ENCODE measurements at places on chromosomes 5 and 9.

DNA sequence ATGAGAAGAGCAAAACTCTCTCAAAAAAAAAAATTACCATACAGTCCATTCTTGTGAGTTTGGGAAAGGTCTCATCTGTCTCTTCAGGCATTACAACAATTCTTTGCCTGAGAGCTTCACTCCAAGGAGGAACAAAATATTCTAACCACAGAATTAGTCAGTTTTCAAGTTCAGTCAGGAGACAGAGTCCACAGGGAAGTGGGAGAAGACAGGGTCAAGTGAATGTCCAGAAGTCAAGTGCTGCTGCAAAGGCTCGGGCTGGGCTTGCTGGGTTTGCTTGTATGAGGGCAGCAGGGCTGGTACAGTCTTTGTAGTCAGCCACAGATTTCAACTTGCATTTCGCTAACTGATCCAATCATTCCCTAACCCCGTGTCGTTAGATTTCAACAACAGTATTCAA, 17.6 kb upstream of the HEXB start:
- no peak for DNase-seq

GRCh38 chr5:142883025-142883424, 112.8 kb downstream of the ARHGAP26 start:
- DNase-seq: no peak

DNA sequence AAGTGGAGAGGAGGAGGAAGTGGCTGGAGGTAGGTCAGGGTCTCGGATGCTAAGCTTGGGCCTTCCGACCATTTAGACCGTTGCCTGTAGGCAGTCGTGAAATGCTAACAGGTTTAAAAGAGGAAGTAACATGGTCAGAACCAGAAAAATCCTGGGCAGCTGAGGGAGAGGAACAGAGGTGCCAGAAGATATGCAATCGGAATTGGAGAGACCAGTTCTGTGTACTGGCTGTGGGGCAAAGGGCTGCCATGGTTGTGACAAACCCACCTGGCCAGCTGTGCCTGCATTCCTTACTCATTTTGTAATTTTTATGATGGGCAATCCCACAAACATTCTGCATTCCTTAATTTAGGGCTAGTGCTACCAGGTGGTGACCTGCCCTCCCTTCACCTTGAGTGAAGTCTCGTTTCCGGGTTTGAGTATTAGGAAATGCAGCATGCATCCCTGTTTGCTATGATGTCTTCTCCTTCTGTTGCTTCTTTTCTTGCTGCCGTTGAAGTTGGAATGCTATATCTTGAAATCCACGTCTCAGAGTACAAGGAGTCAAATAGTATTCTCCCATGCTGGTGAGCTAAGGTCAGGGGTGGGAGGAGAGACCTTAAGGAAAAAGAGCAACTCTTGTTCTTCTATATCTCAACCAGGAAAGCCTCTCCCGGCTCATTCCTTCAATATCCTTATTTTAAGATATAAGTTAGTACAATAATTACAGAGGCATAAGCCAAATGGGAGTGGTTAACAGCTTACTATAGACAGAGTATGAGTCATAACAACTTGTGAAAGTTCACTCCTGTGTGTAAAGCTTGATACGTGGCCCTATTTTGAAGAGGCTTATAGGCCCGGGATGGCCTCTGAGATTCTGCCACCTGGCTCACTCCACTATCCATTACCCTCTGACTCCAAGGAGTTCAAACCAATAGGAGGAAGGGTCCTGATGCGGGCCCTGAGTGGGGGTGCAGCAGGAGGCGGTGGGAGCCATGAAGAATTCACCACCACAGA, 37.0 kb downstream of the B4GALT1 start:
- no peak for DNase-seq

DNA sequence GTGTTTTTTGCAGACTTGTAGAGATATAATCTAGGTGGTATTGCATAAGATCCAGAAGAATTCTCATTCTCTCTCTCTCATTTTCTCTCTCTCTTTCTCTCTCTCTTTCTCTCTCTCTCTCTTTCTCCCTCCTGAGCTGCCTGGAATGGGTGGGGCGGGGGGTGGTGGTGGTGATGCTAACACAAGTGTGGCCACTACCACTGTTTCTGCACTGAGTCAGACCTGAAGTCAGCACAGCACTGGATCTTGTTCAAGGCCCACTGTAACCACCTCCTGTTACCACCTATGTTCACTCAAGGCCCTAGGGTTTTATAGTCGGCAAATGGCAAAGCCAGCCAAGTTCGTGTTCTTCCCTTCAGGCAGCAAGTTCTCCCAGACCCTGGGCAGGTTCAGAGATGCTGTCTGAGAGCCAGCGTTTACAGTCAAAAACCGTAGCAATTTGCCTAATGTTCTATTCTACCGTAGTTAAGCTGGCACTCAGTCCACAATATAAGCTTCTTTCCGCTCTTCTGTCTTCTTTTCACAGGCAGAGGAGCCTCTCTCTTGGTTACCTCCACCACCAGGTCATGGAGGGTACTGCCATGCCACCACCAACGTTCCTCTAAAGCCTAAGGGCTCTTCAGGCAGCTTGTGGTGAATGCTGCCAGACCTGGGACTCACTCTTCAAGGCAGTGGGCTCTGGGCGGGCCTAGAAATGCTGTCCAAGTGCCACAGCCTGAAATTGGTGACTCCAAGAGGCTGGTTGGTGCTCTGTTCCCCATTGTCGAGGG, 235.7 kb upstream of the PRR16 start:
- DNase-seq: no peak

- no peak for DNase-seq
These were observed 7.1 kb downstream of the SYNPO start for GRCh38 chr5:150647275-150648251.

DNA sequence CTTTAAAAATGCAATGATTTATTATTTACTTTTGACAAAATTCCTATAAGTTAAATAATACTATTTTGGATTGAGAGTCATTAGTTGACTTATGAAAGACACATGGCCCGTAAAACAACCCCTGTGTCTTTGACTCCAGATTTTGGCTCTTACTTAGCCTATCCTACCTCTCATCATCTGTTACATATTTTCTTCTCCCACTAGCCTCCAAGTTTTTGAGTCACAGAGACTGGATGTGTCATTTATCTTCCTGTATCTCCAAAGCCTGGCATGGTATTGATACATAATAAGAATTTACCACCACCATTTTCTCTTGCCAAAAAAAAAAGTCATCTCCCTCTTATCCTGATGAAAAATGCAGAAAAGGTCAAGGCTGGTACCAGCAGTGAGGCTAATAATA, 99.9 kb downstream of the GABRB2 start:
- DNase-seq: no peak

GRCh38 chr5:179994583-179995323, 76.8 kb downstream of the RNF130 start:
- no peak for DNase-seq

DNA sequence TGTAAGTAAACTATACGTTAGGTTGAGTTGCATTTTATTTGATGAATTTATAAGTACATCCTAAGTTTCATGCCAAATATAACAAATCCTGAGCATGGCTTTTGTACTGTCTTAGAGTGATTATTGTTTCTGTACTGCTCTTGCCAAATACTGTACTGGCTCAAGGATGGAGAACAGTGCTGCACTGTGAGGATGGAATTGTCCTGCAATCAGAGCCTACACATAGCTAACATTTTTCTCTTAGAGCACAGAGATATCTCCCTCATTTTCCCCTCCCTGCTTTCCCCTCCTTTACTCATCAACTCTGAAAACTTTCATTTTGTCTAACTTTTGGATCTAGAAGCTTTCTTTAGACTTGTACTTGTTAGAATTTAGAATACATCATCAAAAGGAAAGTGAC, 28.3 kb downstream of the LRRC70 start:
- DNase-seq: no peak

DNA sequence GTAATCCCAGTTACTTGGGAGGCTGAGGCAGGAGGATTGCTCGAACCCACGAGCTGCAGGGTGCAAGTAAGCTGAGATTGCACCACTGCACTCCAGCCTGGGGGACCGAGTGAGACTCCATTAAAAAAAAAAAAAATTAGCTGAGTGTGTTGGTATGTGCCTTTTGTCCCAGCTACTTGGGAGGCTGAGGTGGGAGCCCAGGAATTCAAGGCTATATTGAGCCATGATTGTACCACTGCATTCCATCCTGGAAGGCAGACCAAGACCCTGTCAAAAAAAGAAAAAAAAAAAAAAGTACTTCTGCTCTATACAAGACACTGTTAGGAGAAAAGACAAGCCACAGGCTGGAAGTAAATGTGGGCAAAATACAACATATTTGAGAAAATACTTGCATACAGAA, 68.5 kb upstream of the FBXW11 start:
- no peak for DNase-seq

DNA sequence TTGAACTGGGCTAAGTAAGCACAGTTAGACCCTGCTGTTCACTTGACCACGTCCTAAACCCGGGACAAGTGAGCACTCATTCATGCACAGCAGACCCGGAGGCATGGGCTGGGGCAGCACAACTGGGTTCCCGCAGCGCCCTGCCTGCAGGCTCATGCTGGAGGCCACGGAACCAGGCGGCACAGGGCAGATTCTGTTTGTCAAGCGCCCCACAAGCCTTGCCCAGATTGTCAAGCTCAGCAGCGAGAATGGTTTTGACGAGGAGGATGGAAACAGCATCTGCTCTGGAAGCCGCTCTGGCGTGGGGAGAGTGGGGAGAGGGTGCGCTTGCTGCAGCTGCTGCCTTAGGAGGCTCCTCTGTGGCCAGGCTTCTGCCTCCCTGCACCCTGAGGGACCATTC, 32.7 kb downstream of the PRRT1B start:
- DNase-seq: no peak

DNA sequence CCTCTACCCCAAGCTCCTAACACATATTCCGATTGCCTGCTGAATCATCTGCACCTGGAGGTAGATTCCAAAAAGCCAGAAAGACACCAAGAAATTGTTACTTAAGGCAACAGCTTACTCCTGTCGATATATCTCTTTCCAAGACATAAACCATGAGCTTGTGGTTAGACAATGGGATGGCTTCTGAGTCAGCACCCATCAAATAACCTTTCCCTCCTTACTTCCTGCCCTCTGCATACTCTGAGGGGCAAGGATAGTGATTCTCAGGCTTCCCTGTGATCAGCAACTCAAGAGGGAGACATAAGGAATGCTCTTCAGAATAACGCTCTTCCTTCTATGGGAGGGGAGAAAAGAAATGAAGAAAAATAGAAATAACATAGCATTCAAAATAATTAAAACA, 70.9 kb downstream of the TMEM215 start:
- DNase-seq: no peak

- no peak for DNase-seq
These were observed 62.3 kb downstream of the GDNF start for GRCh38 chr5:37777432-37778130.

- no peak for DNase-seq
These were observed 31.7 kb upstream of the STXBP1 start for GRCh38 chr9:127580366-127580765.

DNA sequence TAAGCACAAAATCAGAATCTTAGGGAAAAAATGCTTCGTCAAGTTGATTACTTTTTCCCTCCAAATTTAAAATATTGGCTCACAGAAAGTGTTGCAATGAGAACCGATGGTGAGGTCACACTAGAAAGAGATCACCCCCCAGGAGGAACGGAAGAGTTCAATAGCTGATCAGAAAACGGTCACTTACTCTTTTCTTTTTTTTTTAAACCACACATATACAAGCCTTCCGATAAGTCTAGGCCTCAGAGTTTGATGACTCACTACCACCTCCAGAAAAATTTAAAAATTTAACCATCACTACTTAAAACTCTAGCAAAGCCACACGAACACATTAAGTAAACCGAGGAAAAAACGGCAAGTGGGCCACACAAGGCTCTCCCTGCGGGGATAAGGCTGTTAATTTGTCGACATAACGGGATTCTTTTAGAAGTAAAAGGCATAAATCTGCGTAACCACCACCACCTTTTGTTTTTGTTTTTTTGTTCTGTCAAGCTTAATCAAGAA, 1.2 kb downstream of the SURF4 start:
- no peak for DNase-seq

- DNase-seq: no peak
These were observed 98.9 kb upstream of the CPEB4 start for GRCh38 chr5:173789031-173789920.

- no peak for DNase-seq
These were observed at the start of gene IRX1 for GRCh38 chr5:3595006-3595961. Gene IRX1, plus strand, starts transcription at chr5:3595832. Its CDS starts 274 bp downstream, at chr5:3596106.

- no peak for DNase-seq
These were observed 1723.9 kb upstream of the CDH6 start for GRCh38 chr5:29469581-29469980.

DNA sequence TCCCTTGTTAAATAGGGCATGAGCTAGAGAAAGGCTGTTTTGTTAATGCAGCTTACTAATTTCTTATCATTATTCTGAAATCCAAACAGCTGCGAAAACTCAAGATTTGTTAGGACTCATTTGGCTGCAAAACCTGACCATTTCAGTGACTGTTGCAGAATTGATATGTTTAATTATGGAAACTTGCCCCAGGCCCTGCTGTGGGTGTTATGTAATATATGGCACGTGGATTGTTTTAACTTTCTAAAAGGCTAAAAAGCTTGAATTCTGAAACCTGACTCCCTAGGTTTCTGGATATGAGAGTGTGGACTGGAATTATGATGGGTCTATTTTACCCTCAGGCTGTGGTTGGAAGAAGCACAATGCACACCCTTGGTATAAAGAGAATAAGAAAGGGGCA, 4.4 kb downstream of the IL9 start:
- DNase-seq: no peak

DNA sequence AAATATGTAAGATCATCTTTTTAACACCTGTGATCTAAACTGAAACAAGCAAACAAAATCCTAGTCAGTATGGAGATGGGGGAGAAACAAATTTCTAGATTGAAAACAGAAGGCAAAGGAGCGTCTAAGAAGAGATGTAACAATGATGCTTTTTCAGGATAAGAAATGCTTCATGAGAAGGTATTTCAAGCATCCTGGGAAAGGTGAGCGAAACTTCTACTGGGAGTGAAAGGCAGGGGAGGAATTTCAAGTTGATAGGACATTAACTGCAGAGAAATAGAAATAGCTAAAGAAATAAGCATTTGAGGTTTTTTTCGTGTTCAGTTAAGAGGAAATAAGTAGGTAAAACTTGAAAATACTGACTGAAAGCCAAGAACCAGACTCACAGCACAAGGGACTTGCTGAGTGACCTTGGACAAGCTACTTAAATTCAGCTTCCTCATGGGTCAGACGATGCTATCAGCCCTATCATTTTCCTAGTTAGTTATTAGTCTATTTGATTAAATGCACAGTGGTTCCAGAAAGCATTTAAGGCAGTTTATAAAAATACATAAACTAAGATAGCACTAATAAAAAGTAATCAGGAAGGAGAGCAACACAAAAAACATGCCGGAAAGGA, 406.3 kb downstream of the PDE4D start:
- no peak for DNase-seq

- DNase-seq: no peak
These were observed 352.7 kb downstream of the LRRC70 start for GRCh38 chr5:62931153-62931950.
